ENCODE measurements at places on chromosomes 13 and 19. TPM values are rescaled to one million over a fixed set of nuclear protein-coding genes. Genes with fewer than 3 reads are reported as not detected.
A peak's percentile ranks its signal among the peaks of the same experiment; 100 is the strongest.

RGL3 gene
- polyA plus RNA-seq = 137 TPM

DNA sequence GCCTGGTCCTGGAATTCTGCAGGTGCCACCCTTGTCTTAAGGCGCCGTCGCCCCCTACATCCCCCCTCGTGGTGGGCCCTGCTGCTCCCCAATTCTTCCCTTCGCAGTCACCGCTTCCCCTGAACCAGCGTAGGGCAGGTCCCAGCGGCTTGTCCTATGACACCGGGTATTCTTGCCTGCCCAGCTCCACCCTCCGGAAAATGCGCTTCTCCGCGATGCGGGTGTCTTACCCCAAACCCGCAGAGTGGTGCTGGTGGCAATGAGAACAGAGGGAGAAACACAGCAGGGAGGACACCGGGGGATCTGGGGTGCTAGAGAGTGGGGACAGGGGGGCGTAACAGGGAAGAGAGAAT is 9.0 kb downstream of the ZNF808 start:
- no peak for DNase-seq

DNA sequence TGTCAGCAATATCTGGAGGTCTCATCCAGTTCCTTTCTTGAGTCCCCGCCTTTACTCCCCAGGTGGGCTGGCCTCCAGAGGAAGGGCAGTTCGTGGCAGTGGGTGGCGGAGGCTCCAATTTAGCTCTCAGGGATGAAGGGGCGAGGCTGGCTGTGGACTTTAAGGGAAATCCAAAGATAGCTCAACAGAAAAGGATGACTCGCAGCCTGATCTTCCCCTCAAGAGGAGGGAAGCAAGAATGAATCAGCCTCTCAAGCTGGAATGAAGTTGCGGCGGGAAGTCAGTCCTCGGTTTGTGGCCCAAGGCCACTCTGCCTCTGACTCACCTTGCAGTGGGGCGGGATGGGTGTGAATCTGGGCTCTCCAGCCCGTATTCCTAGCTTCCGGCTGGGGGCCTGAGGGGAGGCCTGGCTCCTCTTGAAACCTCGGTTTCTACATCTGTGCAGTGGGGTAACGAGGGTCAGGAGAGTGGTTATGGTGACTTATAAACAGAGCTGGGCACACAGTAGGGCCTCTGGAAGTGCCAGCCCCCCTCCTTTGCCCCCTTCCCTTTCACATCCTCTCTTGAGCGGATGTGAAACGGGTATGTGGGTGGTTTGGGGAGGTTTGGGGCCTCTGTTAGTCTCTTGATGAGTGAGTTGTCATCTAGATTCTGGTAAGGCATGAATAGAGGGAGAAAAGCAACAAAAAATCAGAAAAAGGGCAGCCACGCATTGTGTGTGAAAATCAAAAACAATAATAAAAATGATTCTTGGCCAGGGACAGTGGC is 10.5 kb upstream of the SMG9 start:
- DNase-seq = no peak

DNA sequence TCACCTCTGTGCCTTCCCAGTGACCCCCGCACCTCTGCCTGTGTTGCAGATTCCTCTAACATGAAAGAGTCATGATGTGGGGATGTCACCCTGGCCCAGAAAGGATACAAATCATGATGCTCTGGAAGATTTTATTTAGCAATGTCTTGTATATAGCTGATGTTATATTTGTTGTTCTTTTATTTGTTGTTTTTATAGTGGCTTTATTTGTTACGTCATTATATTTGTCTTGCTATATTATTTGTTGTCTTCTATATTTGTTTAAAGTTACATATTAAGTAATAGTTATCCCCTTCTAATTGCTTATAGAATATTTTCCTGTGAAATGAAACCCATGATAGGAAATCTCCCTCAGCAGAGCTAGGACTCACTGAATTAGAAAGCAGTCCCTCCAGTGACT is 1149.2 kb downstream of the UQCRFS1 start:
- DNase-seq = no peak

DNA sequence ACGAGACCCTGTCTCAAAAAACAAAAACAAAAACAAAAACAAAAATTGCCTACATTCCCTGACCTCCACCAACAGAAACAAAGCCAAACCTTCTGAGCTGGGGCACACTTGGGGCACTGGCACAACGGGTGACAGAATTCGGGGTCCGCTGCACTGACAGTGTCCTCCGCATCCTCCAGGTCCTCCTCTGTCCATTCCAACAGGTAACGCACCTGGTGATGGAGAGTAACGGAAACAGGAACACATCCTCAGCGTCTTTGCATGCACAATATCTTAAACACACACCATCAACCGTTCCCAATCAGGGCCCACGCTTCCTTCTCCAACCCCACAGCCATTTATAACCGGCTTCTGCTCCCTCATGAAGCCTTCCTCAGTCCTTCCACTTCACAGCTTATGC is 34.6 kb downstream of the PDCD5 start:
- no peak for DNase-seq

GRCh38 chr13:83048419-83048818 is 833.9 kb downstream of the SLITRK1 start:
- no peak for DNase-seq

- no peak for DNase-seq
These were observed 28.7 kb downstream of the LATS2 start for GRCh38 chr13:21032656-21033055.

DNA sequence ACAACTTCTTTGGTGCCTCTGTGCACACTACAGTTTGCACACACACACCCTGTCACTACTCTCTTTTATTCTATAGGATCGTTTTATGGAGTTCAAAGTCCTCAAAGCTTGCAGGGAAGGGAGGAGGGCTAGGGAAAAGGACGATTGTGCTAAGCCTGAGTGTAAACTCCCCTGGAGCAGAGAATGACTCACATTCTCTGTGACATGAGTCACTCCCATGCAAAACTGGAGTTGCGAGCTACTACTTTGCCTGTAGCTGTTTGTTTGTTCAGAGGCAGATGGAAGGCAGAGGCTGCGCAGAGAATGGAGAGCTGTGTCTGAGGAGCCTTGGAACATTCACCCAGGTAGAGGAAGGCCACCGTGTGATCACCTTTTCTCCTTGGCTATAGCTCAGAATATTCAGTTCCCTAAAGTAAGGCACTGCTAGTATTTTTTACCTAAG is 80.5 kb upstream of the MBNL2 start:
- DNase-seq = peak; percentile 31

GRCh38 chr13:54511366-54511765 is 1482.8 kb downstream of the OLFM4 start:
- DNase-seq = no peak

- no peak for DNase-seq
These were observed at the start of gene PLVAP for GRCh38 chr19:17376935-17377600. PLVAP (minus strand) TSS chr19:17377342; CDS start chr19:17377288, 54 bp downstream.

All from renal pelvis (tissue), 12 donors.